RCC 7860 (cell line): ENCODE measurements at places on chromosomes 5 and 9.
A peak's percentile ranks its signal among the peaks of the same experiment; 100 is the strongest.

GRCh38 chr9:126548312-126548711 lies 65.4 kb upstream of the LMX1B start:
- DNase-seq = no peak

- no peak for DNase-seq
Observed at GRCh38 chr5:170554521-170555267, 50.9 kb downstream of the KCNIP1 start.

- DNase-seq = no peak
Observed at GRCh38 chr9:35618854-35619799, 914 bp upstream of the CD72 start.

DNA sequence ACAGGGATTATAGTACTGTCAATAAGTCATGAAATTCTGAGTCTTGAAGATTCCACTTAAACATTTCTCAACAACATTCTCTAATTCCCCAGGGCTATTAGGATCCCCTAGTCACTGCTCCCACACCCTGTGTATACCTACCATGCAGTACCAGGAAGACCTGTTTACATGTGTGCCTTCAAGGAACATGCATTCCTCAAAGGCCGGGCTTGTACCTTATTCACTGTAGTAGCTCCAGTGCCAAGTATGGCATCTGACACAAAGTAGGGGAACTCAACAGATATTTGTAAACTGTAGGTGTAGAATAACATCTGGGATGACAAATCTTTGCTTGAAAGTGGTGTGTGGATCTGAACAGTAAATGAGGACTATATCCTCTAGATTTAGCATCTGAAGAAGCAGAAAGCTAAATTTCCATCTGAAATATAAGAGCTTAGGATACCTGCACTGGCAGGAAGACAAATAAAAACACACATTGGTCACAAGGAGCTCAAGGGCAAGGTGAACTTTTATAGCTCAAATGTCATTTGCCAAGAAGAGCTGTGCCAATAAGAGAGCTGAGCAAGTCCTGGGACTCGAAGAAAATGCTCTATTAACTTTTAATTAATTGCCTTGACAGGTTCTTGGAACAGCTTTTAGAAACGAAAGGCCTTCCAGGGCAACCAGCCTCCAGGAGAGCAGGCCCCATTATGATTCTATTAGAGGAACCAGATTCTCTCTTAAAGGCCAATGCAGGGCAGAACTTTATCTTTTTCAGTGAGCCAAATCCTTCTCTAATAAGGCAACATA lies 52.3 kb upstream of the MYOT start:
- DNase-seq = no peak

DNA sequence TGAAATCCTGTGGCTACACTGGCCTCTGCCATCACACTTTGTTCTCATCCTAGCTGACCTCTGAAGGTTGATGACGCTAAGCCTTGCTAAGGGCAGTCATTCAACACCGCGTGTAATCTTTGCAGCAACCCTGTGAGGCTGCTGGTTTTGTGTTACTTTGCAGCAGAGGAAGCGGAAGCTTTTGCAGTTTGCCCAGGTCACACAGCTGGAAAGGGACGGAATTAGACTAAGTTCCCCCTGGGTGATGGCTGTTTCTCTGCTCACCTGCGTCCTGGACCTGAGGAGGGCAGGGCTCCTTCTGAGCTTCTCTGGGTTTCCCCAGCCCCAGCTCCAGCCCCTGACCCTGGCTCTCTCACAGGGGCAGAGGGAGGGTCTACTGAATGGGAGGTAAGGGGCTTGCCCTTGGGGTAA lies 7.3 kb upstream of the SLC25A51 start:
- DNase-seq = no peak

DNA sequence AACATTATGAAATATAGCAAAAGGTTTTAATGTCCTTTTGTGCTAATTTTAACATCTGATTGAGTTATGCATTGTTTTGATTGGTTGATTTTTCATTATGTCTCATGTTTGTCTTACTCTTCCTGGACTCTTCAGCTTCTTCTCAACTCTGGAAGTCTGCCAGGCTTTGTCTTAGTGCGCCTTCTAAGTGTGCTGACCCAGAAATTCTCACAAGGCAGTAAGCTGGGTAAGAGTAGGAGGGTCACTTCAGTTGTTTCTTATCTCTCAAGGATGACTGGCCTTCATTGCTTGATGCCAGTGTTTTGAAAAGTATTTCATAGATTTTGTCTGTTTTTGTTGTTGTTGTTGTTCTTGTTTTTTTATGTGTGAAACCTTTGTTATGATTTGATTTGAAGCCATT lies 59.2 kb downstream of the RIC1 start:
- DNase-seq = no peak

DNA sequence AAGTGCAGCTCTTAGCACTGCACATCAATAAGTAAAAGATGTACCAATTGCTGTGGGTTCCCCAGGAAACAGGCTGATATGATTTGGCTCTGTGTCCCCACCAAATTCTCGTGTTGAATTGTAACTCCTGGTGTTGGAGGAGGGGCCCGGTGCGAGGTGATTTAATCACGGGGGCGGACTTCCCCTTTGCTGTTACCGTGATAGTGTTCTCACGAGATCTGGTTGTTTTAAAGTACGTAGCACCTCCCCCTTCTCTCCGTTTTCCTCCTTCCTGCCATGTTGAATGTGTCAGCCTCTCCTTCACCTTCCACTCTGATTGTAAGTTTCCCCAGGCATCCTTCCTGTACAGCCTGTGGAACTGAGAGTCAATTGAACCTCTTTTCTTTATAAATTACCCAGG lies 93.2 kb upstream of the ACTBL2 start:
- DNase-seq = no peak

DNA sequence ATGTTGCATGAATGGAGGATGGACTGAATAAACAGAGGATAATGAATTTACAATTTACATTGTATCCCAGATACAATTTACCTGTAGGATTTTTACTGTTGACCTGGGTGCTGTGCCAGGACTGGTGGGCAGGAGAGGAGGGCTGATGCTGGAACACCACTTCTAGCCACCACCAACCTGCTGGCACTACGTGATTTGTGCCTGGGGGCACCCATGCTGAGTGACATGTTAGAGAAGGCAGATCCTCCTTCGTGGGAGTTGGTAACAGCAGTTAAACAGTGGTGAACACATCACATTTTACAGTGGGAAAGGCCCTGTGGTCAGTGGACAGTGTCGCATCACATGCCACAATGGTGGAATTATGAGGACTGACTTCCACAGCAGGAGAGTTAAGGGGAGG lies 3.0 kb upstream of the ANKRD34B start:
- no peak for DNase-seq

- peak; percentile 74 for DNase-seq
Observed at GRCh38 chr5:175842951-175843793, 28.2 kb upstream of the CPLX2 start.

GRCh38 chr5:134547999-134548658 lies 22.7 kb downstream of the JADE2 start:
- DNase-seq = no peak

- DNase-seq = no peak
Observed at GRCh38 chr9:33193818-33194217, 26.7 kb upstream of the B4GALT1 start.

DNA sequence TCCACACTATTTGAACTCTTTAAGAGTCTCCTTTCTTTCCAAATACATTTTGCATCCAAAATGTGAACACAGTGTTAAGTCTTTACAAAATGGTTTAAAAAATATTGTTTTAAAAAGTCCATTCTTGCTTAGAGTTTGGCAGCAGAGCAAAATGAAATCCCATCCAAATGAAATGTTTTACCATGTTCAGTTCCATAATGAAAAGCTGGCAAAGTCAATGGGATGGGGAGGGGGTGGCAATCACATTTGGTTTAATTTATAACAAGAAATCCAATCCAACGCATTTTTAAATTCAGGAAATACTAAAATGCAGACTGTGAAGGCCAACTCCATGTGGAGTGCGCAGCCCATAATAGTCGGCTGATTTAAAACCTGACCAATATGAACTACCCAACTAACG lies 39.4 kb downstream of the MRPL36 start:
- DNase-seq = no peak

DNA sequence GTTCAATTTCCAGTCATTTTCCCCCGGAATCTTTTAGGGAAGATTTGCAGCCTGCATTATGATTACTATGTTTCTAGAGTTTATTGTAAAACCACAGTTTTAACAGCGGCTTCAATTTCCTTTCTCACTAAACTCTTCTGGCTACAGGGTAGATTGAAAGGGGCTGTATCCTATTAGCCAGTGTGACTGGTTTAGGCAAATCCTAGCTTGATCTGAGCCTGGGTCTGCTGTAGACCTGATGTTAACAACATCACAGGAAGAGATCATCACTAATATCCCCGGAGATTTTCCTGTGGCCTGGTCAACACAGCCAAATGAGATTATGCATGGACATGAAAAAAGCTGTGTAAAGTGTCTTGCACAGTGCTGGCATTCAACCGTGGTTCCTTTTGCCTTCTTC lies 33.4 kb downstream of the STOM start:
- DNase-seq = no peak

DNA sequence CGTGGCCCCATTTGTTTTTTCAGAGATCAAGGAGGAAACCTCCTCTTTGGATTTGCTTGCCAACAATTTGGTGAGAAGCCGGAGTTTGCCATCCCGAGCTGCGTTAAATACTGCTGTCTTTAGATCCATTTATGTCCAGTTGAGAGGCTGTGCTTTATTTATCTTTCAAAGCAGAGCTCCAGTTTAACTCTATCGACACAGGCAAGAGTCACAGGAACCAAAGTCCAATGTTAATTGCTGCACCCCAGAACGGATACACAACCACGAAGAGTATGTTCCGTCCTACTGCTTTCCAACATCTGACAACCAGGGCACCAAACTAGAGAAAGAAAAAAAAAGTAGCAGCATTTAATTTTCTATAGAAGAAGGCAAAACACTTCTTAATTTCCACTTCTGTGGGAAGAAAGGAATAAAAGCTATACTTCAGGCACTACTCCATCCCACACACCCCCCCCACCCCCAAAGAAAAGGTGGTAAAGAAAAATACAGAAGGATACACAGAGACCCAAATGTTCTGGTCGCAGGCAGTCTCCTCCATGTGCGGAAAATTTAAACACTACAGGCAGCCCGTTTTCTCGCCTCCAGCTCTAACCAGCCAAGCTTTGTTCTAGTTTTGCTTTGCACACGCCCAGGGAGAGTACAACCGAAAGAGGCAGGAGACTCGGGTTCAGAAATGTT lies 1.1 kb downstream of the FEM1C start:
- DNase-seq = peak; percentile 25

GRCh38 chr9:85516455-85516854 lies 225.3 kb downstream of the AGTPBP1 start:
- DNase-seq = no peak

DNA sequence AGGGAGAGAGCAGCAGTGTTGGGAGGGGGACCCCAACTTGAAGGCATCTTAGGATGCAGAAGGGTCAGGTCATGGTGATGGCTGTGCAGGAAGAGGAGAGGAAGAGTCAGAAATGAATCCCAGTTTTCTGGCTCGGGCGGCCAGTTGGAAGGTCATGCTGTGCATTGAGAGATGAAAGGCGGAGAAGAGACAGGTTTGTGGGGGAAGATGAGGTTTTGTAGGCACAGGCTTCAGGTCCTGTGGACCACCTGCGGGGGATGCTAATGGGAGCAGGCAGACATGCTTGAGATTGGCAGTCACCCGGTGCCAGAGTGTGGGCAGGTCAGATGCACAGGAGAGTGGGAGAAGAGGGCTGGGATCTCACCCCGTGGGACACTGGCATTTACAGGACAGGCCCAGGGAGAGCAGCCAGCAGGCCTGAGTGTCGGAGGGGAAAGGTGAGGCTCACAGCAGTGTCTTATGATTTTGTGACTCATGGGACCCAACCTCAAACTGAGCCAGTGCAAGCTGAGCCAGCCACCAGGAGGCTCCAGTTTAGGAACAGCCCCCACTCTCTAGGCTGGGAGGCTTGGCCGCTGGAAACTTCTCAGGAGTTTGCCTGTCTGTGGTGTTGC lies 17.5 kb downstream of the STXBP1 start:
- no peak for DNase-seq

DNA sequence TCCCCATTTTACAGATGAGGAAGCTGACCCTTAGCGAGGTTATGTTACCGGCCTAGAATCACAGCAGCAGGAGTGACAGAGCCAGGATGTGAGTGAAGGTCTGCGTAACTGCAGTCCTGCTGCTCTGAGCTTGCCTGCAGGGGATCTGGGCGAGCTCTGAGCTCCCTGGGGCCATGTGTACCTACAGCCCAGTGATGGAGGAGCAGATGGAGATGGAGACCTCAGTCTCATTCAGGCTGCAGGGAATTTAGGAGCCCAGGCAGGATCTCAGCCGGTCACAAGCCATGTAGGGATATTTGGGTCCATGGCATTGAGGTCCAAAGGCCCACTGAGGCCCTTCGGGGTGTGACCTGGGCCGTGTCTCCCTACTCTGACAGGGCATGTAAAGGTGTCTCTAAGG lies 170.6 kb downstream of the CACNA1B start:
- no peak for DNase-seq

GRCh38 chr9:109969011-109969410 lies 189.0 kb downstream of the PALM2AKAP2 start:
- no peak for DNase-seq

- DNase-seq = no peak
Observed at GRCh38 chr9:98838868-98839565, 31.5 kb downstream of the GALNT12 start.

DNA sequence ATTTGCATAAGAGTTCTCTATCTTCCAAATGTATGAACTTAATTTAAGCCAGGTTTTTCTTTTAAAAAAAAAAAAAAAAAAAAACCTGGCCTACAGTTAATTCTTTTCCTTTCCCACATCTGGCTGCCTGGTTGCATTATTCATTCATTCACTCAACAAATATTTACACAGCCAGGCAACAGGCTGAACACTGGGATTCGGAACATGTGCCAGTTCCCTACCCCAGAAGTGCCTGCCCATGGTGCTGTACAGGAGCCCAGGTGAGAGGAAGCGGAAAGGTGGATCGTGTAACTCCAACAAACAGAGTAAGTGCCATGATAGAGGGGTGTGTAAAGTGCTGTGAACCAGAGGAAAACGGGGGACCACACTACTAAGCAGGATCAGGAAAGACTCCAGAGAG lies 93.6 kb downstream of the CDK5RAP2 start:
- DNase-seq = no peak

- no peak for DNase-seq
Observed at GRCh38 chr5:10990634-10991033, 229.6 kb upstream of the DAP start.

DNA sequence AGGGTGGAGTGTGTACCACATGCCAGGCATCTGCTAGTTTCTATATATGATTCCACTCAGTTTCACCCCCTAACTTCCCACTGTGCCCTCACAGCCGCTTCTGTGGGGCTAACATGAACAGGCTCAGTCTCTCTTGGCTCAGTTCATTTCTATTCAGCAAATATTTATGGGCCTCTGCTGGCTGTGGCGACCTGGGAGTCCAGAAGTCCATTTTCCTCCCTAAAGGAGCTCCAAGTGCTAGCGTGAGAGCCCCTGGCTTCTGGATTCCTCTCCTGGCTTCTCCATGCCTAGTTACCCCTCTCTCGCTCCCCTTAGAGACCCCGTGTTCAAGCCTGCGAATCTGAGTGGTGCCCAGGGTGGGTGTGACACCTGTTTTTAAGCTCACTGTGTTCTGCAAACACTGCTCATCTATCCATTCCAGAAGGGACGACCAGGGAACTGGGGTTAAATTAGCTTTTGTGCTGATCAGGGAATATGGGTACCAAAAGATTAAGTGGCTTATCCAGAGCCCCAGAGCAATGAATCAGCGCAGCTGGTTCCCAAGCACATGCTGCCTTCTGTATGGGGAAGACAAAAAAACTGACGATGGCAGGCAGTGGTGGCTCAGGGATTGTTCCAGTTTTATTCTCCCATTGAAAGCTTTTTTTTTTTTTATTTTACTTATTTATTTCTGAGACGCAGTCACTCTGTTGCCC lies 57.6 kb downstream of the HMCN2 start:
- no peak for DNase-seq

GRCh38 chr5:33692980-33693379 lies 198.8 kb downstream of the ADAMTS12 start:
- no peak for DNase-seq

GRCh38 chr9:37675661-37676060 lies 24.9 kb downstream of the FRMPD1 start:
- DNase-seq = no peak
